ENCODE measurements at places on chromosomes 3 and 15.

DNA sequence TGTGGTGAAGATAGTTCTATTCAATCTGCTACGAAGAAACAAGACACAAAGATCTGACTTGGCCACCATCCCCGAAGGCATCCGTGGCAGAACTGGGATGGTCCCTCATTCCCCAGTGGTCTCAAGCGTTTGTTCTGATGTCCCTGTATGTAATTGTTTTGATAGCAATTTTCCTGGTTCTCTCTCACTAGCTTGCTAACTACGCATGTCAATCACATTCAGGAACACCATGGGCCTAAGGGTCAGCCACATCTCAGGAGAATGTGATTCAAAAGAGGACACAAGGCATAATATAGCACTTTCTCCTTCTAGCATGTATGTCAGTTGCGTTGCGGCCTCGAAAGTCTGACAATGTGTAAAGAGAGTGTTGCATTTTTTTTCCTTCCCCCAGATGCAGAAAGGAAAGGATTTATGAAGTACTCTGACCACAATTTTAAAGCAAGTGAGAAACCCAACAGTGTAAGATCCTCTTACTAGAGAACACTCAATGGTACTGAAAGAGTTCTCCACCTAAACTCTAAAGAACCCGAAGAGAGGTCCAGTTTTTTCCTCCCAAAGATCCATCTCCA lies 32.0 kb upstream of the TCF12 start:
- no peak for DNase-seq

- no peak for DNase-seq
These were observed 50.1 kb upstream of the RPL32 start for GRCh38 chr3:12891391-12891984.

DNA sequence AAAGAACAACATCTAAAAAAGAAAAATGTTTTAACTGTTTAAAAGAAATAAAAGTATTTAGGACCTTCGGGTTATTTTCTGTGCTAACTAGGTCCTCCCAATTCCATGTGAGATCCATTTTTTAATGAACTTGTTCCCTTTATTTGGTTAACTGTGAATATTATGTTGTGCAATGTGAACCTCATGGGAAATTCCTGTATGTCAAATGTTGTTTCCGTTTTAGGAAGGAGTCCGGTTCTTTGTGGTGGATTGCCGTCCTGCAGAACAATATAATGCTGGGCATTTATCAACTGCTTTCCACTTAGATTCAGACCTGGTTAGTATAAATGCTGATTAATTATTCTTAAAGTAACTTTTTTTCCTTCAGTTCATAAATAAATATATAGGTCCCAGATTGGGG lies 35.5 kb upstream of the NIT2 start:
- no peak for DNase-seq

GRCh38 chr3:135784557-135784956 lies 181.0 kb upstream of the PPP2R3A start:
- no peak for DNase-seq

DNA sequence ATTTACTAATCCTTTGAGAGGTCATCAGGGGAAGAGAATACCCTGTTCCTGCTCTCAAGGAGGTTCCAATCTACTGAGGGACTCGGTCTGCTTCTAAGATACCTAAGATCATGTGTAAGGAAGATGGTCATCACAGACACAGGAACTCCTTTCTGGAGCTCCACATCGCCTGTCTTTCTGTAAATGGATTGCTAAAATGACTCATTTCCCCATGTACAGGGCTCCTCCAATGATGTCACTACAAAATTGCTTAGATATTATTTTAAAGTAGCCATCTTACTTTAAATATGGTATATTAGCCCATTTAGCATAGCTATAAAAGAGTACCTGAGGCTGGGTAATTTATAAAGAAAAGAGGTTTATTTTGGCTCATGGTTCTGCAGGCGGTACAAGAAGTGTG lies 206.1 kb upstream of the PROK2 start:
- no peak for DNase-seq

DNA sequence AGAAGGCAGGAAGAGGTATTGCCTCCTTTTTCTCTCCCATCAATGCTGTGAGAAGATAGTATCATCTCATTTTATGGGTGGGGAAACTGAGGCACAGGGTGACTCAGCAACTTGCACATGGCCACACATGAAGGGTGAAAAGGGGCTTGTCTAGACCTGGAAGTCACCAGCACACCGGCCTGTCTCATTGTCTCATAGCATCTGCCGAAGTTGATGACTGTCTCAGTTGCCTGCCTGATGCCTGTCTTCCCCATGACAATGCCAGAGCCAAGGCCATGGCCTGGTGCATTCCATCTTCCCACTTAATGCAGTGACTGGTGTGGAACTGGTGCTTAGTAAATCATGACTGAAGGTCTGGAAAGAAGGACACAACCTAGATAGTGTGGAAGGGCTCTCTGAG lies 27.9 kb upstream of the PRR23E start:
- no peak for DNase-seq

GRCh38 chr3:101156787-101157345 lies 163.5 kb downstream of the IMPG2 start:
- DNase-seq: no peak

DNA sequence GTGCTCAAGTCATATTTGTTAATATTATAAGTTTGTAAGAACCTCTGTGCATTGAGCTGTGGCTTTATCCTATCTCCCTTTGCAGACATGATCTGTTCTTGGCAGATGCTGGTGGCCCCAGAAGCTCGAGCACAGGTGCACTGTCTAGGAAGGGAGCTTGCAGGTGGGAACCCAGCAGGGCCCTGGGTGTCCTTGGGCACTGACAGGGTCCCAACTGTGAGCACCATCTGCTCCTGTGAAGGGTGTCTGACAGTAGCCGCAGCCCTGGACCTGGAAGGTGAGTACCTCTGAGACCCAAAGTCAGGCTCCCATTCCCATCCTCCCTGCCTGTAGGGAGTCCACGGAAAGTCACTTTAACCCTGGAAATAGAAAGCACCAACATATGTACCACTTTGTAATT lies 2.4 kb upstream of the REC114 start:
- no peak for DNase-seq

- DNase-seq: no peak
These were observed 8.5 kb downstream of the XPC start for GRCh38 chr3:14169871-14170270.

DNA sequence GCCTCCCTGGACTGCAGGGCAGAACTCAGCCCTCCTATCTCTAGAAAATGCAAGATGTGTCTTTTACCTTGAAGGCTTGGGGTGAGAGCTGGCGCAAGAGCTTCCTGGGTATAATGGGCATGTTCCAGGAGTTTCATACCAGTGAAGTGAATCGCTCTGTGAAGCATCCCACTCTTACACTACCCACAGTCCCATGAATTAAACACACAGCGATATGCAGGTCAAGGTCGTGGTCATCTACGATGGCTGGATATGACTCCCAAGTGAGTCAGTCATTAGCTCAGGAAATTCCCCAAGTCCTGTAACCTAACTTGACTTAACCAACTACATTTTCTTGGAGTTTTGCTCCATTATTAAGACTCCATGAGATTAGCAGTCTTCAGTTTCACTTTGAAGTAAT lies 439.7 kb downstream of the NTRK3 start:
- no peak for DNase-seq

GRCh38 chr15:31399544-31400171 lies 73.0 kb downstream of the KLF13 start:
- no peak for DNase-seq

DNA sequence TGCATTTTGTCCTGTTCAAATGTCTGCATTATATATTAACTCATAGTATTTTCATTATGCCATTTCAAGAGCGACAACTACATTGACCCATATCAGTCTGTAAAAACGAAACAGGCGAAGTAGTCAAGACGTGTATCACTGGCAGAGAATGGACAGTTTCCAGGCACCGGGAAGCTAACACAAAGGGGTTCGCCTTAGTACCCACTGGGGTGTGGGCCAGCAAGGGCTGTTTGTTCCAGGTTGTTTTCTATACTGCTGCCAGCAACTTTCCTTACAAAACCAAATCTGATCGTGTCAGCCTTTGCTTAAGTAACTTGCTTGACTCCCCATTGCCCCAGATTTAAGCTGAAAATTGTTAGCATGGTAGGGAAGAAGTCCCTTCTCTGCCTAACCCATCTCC lies 87.1 kb downstream of the CGNL1 start:
- no peak for DNase-seq

DNA sequence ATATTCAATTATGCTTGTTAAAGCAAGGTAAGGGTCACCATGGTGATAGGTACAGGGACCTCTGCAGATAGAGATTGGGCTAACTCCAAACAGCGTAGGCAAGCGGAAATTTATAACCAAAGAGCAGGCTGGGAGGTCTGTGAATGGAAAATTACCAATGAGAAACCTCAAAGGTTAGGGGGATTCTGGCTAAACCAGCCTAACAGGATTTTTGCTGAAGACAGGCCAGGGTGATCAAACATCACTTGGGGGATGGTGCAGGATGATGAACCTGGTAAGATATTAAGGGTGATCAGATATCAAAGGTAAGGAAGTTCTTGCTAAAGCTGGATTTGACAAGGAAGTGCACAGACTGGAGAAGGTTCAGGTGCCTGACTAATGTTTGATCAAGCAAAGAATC lies 35.3 kb upstream of the SNRPN start:
- no peak for DNase-seq

DNA sequence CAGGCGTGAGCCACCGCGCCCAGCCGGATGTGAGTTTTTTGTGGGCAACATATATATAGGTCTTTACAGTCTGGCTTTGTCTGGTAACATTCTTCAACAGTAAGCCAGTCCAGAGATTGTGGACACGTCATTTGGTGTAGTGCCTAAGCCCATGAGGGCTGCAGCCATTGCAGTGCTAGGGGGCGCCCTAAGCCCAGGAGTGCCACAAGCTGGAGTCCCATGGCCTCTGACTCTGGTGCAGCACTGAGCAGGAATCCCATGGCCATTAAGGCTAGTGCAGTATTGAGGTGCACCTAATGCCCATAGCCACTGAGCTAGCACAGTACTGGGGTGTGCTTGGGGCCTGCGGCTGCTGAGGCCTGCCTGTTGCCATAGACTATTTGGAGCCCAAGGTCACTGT lies 136.4 kb upstream of the NDN start:
- DNase-seq: no peak

- DNase-seq: no peak
These were observed 137.4 kb upstream of the SLC7A14 start for GRCh38 chr3:170723241-170723640.

DNA sequence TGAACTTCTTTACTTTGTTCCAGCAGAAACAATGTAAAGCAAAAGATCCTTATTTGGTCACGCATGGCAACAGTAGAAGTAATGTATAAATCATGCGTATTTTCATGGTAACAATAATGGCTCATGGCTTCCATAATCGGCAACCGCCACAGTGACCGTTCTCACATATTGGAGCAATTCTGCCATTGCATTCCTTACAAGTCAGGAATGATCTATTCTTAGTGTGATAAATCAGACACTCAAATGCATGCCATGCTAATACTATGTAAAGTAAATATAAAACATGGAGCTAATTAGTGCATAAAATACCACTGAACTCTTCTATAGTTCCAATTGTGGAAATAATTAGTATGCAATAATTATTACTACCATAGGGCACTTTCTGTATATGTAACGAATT lies 13.5 kb upstream of the CERS3 start:
- no peak for DNase-seq

All from stimulated activated CD8-positive, alpha-beta memory T cell treated with anti-CD3 and anti-CD28 coated beads, Interleukin-2, amount 100 ng/mL, for 1 hour (primary cell).